ENCODE measurements at places on chromosomes 3 and 15.

DNA sequence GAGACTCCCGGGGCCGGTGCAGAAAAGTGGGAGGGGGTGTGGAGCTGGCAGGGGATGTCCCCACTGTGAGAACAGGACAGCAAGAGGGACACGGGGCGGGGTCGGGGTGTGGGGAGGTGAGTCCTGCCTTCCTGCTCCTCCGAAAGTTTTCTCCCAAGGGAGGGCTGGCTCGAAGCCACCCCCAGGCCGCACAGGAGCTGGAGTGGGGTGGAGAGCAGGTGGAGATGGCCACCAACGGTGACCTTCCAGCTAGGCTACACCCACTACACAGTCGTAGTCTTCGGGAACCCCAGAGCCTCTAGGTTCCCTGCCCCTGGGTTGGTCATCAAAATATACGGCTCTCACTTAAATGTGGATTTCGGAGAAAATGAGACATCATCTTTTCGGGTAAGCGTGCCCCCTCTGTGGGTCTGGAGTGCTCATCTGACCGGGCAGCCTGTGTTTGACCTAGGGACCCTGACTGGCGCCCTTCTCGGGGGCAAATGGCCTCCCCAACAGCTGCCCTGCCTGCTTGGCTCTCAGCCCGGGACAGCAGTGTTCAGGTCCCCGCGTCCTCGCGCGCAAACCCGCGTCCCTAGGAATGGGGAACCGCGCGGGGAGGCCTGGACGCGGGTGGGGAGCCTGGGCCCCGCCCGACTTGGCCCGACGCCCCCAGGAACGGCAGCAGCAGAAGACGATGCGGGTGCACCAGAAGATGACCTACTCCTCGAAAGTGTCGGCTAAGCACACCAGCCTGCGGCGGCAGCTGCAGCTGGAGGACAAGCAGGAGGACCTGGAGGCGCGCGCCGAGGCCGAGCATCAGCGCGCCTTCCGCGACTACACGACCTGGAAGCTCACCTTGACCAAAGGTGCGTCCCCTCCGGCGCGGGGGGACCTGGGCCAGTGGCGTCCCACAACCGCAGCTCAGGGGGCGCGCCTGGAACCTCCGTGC lies 21.2 kb downstream of the CFAP100 start:
- no peak for DNase-seq

- no peak for DNase-seq
These were observed 18.1 kb downstream of the MYO1E start for GRCh38 chr15:59354417-59355031.

DNA sequence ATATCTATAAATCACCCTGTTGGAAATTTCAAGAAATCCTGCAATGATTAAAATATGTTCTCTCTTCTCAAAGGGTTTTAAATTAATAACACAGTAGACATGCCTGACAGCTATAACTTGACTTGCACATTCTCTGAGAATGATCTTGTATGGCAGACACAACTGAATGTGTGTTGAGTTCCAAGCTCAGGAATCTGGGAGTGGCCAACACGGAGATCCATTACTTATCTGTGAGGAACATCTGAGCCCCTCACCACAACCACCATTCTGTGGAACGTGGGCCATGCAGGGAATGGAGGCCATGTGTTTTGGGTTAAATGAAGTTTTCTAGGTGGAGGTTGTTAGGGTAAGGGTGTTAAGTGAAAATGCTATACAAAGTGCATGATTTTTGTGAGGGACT lies 105.3 kb upstream of the CHMP2B start:
- no peak for DNase-seq

GRCh38 chr15:39828374-39828931 lies 45.8 kb upstream of the FSIP1 start:
- peak; percentile 55 for DNase-seq

DNA sequence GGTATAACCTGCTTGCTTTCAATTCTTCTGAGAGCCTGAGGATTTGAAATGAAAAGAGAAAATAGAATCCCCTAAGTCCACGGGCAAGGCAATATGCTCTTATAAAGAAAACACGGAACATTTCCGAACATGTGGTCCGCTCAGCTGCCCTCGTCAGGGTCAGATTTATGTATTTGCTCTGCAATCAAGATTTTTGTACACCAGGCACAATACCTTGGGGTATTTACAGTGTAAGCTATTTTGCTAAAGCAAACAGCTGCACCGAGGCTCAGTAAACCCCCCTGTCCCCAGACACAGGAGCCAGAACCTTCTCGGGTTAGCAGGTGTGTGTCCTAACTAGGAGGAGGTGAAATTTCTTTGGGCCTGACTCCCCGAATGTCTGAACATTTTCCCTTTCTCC lies 155.8 kb upstream of the LRIG1 start:
- no peak for DNase-seq

DNA sequence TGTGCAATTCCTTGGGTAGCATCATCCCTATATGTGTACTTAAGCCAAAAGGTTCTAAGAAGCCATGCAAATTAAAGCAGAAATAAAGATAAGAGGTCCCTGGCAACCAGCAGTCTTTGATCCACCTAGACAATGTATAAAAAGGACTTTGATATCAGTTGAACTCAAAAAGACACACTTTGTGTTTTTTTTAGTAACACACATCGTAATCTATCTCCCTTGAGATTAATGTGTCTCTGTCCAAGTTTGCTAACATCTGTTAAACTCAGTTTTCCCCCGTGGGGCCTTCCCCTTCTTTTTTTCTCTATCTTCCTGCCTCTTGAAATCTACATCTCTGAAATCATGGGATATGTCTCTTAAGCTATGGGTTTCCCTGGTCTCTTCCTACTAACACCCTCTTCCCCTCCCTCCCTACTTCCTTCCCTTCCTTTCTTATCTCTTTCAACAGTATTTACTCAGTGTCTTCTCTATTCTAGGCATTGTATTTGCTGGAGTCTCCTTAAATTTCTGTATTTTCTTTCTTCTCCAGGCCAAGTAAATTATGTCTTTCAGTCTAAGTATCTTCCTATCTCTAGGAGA lies 27.7 kb downstream of the ALDH1A2 start:
- no peak for DNase-seq

DNA sequence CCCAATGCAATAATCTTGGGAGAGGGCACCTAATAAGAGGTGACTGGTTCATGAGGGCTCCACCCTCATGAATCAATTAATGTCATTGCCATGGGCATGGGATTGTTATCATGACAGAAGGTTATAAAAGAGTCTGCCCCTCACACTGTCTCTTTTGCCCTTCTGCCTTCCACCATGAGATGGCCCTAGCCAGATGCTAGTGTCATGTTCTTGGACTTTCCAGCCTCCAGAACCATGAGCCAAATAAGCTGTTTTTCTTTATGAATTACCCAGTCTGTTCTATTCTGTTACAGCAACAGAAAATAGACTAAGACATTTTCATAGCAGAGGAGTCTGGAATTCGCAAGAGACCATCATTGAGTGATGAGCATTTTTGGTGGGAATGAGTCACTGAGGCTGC lies 16.0 kb upstream of the RAD18 start:
- no peak for DNase-seq

- no peak for DNase-seq
These were observed 13.7 kb upstream of the ABHD2 start for GRCh38 chr15:89074402-89075012.

DNA sequence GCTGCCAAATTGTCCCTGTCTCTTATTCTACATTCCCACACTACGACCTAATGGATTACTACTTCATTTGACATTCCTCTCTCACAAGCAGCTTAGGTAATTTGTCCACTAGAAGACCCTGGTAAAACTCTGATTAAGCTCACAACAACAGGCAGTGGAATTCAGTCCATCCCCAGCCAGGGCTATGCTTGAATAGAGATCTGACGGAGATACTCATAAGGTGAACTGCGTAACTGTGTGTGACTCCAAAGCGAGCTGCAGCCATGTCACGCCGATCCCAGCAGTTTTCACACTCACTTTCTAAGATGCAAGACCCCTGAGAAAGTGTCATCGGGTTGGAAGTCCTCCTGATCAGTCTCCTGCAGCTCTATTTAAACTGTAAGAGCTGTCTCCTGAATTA lies 25.7 kb upstream of the ROBO2 start:
- DNase-seq = no peak

DNA sequence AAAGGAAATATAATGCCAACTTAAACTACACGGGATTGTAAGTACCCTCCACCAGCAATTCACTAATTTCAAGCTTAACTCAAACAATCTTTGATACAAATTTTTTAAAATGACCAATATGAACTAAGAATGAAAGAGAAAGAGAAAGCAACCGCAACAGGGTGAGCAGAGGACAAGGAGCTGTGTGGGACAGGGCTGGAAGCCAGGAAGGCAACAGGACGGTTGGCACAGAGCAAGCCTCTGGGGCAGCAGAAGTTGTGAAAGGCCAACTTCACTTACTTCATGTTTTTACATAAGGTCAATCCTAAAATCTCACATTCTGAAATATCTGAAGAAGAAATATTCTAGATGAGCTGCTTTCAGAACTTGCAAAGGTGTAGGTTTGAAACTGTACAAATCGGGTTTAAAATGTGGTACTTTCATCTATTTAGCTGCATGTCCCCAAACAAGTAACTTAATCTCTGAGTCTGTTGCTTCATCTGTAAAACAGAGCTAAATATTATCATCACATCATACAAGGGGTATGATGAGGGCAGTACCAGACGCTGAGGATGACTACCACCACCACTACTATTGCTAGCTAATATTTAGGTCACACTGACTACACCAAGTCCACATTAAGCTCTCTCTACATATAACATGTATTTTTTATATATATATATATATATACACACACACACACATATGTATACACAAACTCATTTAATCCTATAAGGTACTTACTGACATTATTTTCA lies 101.7 kb downstream of the IGSF11 start:
- DNase-seq = no peak

- DNase-seq = no peak
These were observed 112.4 kb upstream of the STT3B start for GRCh38 chr3:31420311-31420710.

- no peak for DNase-seq
These were observed 107.6 kb downstream of the OXNAD1 start for GRCh38 chr3:16372362-16373292.

DNA sequence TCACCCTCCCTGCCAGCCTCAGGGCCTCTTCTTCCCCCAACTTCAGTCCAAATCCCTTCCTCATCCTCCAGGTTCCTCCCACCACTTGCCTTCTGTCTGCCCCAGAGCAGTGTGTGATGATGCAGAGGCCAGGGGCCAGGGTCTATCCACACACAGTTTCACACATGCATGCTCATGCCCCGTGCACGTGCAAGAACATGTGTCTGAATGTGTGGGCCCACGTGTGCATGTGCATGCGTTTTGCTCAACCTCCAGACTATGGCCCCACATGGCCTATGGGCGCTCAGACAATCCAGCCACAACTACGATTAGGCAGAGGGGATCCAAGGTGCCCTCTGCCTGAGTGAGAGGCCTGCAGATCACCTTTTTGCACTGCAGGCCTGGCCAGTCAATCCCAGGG lies 32.3 kb upstream of the SLC6A1 start:
- DNase-seq = no peak

- no peak for DNase-seq
These were observed 108.8 kb downstream of the XXYLT1 start for GRCh38 chr3:195162033-195162669.

DNA sequence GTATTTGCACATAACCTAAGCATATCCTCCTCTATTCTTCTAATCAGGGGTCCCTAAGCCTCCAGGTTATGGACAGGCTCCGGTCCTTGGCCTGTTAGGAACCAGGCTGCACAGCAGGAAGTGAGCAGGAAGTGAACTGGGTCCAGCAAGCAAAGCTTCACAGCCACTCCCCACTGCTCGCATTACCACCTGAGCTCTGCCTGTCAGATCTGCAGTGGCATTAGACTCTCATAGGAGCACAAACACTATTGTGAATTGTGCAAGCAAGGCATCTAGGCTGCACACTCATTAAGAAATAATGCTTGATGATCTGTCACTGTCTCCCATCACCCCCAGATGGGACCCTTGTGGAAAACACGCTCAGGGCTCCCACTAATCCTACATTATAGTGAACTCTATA lies 9.8 kb downstream of the MSL2 start:
- no peak for DNase-seq

- no peak for DNase-seq
These were observed 32.0 kb downstream of the ZBTB38 start for GRCh38 chr3:141400073-141400971.

- no peak for DNase-seq
These were observed 141.8 kb downstream of the XXYLT1 start for GRCh38 chr3:195129072-195129643.

DNA sequence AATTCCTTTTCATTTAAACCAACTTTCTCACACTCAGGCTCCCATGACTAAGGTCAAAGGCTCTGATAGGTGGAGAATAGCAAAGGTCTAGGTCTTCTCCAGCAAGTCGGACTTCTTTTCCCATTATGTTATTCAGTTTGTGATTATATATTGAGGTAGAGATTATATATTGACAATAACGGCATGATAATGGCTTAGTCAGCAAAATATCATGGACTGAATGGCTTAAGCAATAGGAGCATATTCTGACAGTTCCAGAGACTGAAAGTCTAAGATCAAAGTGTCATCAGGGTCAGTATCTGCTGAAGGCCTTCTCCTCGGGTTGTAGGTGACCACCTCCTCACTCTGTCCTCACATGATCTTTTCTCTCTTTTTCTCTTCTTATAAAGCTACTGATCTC lies 1251.4 kb downstream of the ROBO1 start:
- DNase-seq = no peak

- no peak for DNase-seq
These were observed 81.8 kb upstream of the TNFSF10 start for GRCh38 chr3:172604895-172605646.

- no peak for DNase-seq
These were observed 99.5 kb upstream of the OSBPL11 start for GRCh38 chr3:125694761-125695294.

DNA sequence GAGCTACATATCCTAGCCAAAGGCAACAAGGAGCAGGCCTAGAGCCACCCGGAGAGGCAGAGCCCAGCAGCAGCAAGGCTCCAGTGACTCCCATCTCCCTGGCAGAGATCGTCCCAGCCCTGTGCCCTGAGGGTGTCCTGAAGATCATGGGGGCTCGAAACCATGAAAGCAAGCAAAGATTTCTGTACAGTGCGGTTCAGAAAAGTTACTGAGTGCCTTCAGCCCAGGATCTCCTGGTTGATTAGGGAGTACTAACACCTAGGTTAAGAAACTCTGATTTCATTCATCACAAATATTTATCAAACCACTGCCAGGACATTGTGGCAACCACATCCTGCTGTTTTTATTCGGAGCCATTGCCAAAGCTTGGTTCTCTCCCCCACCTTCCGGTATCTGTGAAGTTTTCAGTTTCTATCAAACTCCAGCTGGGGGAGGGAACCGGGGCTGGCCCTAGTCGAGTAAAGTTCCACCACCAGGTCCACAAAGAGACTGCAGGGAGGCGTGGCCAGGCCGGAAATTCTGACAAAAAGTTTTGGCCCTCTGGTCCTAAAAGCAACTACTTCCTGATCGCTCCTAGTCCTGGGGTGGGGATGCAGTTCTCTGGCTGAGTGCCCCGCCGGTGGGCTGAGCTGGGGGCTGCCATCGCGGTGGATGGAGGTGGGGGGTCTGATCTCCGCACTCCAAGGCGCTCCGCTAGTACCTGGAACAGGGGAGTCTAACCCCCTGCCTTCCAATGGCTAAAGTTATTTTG lies 1.2 kb downstream of the RAB43 start:
- peak; percentile 96 for DNase-seq

DNA sequence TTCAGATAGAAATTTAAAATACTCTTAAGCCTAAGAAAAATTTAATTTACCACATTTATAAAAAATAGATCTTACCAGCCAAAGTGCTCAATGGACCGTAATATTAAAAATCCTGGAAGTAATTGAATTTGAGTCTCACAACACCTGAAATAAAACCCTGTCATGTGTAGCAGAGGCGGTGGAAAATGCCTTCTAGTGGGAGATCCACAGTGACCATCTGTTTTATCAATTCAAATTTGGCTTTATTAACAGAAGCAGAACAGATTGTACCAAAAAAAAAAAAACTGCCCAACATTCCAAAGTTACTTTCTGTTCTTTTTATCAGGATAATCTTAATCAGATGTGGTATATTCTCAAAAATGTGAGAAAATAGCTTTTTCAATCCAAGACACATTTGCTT lies 71.7 kb downstream of the DMXL2 start:
- no peak for DNase-seq
